Fibroblast of lung (primary cell): ENCODE measurements at places on chromosomes 4 and X.

GRCh38 chr4:10121568-10122208 is 5.1 kb upstream of the WDR1 start:
- no peak for DNase-seq

- DNase-seq: peak; percentile 30
Observed at GRCh38 chrX:110920991-110921390, 125.4 kb upstream of the CHRDL1 start.

- DNase-seq: no peak
Observed at GRCh38 chr4:127335732-127336131, 297.0 kb upstream of the INTU start.

- no peak for DNase-seq
Observed at GRCh38 chr4:165905405-165906027, 32.5 kb downstream of the TLL1 start.

DNA sequence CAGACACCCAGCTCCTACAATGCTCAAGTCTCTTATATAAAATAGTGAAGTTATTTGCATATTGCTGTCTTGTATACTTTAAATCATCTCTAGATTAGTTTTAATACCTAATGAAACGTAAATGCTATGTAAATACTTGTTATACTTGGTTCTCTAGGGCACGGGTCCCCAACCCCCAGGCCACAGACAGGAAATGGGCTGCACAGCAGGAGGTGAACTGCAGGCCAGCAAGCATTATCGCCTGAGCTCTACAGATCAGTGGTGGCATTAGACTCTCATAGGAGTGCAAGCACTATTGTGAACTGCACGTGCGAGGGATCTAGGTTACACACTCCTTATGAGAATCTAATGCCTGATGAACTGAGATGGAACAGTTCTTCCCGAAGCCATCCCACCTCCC is 395.9 kb upstream of the EMCN start:
- no peak for DNase-seq

GRCh38 chr4:139599076-139599475 is 43.1 kb upstream of the SETD7 start:
- no peak for DNase-seq

DNA sequence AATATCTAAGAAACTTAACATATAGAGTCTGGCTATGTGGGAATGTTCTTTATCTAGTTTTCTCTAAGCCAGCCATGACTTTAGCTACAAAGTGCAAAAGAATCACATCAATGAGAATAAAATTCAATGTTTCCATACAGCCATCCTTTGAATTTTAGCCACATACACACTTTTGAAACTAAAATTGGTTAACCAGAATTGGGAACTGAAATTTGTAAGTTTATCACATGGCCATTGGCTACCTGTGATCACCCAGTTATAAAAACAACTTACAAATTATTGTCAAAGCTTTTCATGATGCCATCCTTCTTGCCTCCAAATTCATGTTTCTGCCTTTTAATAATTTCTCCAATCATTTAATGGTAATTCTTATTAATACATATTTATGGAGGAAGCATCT is 49.9 kb downstream of the PAK3 start:
- no peak for DNase-seq

- no peak for DNase-seq
Observed at GRCh38 chrX:7552760-7553159, 290.2 kb upstream of the VCX start.

DNA sequence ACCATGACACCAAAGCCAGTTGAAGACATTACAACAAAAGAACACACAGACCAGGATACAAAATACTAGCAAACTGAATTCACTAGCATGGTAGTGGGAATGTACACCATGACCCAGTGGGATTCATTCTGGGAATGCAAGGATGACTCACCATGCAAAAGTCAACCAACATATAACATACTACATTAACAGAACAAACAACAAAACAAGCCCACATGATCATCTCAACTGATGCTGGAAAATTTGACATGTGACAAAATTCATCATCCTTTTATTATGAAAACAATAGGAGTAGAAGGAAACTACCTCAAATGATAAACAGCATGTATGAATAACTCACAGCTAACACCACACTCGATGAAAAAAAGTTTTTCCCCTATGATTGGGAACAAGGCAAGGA is 190.2 kb downstream of the DCLK2 start:
- peak; percentile 40 for DNase-seq

- DNase-seq: no peak
Observed at GRCh38 chr4:101707596-101707995, 82.9 kb upstream of the BANK1 start.
